PC-9 (cell line): ENCODE measurements at places on chromosomes 4 and X. TPM values are rescaled to one million over a fixed set of nuclear protein-coding genes. Genes with fewer than 3 reads are reported as not detected.

UGT2B15 gene
- not detected in 2 replicates for total RNA-seq

RPS6KA6 gene
- 5.7 and 6.5 TPM in 2 replicates for total RNA-seq

DNA sequence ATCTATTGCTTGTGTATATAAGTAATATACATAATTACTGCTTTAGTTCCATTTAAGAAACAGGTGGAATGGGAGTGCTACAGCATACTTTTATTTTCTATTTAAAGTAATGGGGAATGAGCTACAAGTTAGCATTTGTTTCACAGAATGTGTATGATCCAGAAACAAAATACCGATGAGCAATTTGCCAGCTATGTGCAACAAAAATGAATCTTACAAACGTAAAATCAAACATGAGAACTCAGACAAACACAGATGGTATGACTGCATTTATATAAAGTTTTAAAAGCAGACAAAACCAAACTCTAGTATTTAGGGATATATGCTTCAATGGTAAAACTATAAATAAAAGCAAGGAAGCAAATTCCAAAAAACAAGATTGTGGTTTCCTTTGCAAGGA lies 141.7 kb downstream of the PAPSS1 start:
- no peak for DNase-seq
- H3K4me3 ChIP-seq, result no peak overlapping the region
- H3K4me1 ChIP-seq, result no peaks in the 10 kb centered on the region
- no peak overlapping the region for H3K27ac ChIP-seq
- H3K36me3 ChIP-seq, result no peaks in the 10 kb centered on the region

GRCh38 chr4:141721174-141721573 lies 84.8 kb downstream of the IL15 start:
- no peaks in the 10 kb centered on the region for H3K36me3 ChIP-seq
- H3K4me1 ChIP-seq, result no peaks in the 10 kb centered on the region
- DNase-seq, result no peak
- no peak overlapping the region for H3K4me3 ChIP-seq
- H3K27me3 ChIP-seq, result no peaks in the 10 kb centered on the region

ENPP6 gene
- not detected in 2 replicates for total RNA-seq

DNA sequence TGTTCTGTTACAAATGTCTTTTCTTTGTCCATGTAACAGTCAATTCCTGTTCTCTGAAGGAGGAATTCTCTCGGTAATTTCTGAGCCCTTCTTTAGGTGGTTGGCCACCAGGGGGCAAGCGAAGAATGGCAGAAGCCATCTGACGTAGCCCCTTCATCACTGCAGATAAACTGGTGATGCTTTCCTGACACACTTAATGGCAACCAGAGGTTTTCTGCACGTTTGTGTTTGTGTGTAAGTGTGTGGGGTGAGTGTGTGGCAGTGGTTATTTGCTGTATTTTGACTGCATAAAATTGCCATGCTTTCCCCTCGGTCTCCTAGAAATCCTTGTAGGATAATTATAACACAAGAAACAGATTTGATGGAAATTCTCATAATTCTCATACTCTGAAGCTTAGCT lies 64.8 kb upstream of the STOX2 start:
- H3K4me1 ChIP-seq, result no peaks in the 10 kb centered on the region
- no peaks in the 10 kb centered on the region for H3K27me3 ChIP-seq
- no peak overlapping the region for H3K27ac ChIP-seq
- H3K4me3 ChIP-seq, result no peak overlapping the region
- DNase-seq, result peak; percentile 66
- H3K36me3 ChIP-seq, result no peaks in the 10 kb centered on the region

DNA sequence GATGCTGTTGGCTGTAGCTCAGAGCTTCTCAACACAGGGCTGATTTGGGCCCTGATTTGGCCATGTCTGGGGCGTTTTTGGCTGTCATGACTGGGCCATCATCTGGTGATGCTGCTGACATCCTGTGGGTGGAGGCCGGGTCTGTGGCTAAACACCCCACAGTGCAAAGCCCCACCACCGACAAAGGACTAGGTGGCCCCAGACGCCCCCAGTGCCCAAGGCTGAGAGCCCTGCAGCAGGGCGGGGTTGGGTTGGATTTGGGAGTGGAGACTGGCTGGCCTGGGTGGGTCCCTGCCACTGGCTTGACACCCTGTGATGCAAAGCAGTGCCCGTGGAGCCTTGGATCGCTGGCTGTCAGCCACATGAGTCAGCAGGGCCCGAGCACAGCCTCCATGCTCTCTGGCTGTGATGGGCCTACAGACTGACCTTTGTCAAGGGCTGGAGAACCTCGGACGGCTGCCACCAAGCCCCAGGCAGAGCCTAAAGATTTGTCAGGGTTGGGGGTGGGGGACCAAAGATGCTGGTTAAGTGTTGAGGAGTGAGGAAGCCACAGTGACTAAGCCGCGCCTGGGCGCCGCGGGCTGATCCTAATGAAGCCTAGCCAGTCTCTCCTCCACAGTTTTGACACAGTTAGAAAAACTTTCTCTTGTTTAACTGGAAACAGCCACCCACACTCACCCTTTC lies 28.3 kb downstream of the CYTL1 start:
- H3K4me1 ChIP-seq, result peaks cover 8% of the 10 kb centered on the region
- H3K36me3 ChIP-seq, result no peaks in the 10 kb centered on the region
- 0 out of 2 replicates have a peak overlapping the region, but pooled peaks have one; percentile 40 for H3K27ac ChIP-seq
- H3K27me3 ChIP-seq, result no peaks in the 10 kb centered on the region
- no peak overlapping the region for H3K4me3 ChIP-seq

DNA sequence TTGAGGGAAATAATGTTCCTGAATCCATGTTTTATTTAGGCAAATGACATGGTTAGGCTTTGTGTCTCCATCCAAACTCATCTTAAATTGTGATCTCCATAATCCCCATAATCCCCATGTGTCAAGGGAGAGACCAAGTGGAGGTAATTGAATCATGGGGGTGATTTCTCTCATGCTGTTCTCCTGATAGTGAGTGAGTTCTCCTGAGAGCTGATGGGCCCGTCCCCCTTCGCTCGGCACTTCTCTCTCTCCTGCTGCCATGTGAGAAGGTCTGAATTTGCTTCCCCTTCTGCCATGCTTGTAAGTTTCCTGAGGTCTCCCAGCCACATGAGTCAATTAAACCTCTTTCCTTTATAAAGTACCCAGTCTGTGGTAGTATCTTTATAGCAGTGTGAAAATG lies 563.0 kb upstream of the NR3C2 start:
- no peak overlapping the region for H3K27ac ChIP-seq
- no peaks in the 10 kb centered on the region for H3K4me1 ChIP-seq
- H3K4me3 ChIP-seq, result no peak overlapping the region
- H3K27me3 ChIP-seq, result no peaks in the 10 kb centered on the region
- no peak for DNase-seq

DNA sequence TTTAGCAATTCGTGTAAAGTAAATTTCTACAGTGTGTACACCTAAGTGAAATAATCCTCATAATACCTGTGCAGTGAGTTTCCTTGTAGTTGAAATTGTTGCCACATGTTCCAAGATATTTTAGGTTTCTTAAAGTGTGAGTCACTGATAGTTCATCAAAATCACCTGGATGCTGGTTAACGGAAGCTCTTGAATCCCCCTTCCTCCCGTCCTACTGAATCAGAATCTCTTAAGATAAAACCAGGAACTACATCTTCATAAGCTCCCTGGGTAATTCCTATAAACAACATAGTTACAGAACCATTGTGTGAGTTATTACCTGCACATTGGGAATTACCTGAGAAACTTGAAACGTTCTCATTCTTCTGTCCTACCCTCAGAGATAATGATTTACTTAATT lies 197.4 kb upstream of the HS3ST1 start:
- H3K4me1 ChIP-seq, result peaks cover 68% of the 10 kb centered on the region
- H3K27me3 ChIP-seq, result no peaks in the 10 kb centered on the region
- H3K4me3 ChIP-seq, result no peak overlapping the region
- DNase-seq, result no peak
- no peaks in the 10 kb centered on the region for H3K36me3 ChIP-seq
- H3K27ac ChIP-seq, result peak overlapping the region; percentile 94

- H3K4me3 ChIP-seq, result no peak overlapping the region
- no peak overlapping the region for H3K27ac ChIP-seq
- no peaks in the 10 kb centered on the region for H3K36me3 ChIP-seq
- no peak for DNase-seq
- no peaks in the 10 kb centered on the region for H3K4me1 ChIP-seq
Measured at GRCh38 chr4:17197070-17197469, 298.6 kb upstream of the LDB2 start.

GUCY1A1 gene
- total RNA-seq, result 0.17 and 0.43 TPM in 2 replicates

ITM2A gene
- total RNA-seq, result not detected in 2 replicates
